ENCODE measurements at places on chromosomes 7 and 10.

DNA sequence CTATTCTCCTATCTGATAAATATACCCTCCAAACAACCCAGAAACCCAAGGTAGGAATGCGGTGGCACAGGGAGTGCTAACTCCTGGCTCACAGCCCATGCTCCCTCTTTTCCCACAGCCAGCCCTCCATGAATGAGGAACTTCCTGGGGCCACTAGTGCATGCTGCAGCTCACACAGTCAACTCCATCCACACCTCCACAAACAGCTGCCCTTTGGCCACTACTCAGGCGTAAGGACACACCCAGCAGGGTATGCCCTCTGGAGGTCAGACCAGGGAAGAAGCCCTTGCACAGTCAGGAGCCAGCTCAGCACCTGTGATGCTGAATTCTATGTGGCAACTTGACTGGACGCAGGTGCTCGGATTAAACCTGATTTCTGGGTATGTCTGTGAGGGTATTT, 85.2 kb upstream of the PIK3CG start:
- DNase-seq = no peak

GRCh38 chr10:96397902-96398301, 39.1 kb upstream of the OPALIN start:
- no peak for DNase-seq

DNA sequence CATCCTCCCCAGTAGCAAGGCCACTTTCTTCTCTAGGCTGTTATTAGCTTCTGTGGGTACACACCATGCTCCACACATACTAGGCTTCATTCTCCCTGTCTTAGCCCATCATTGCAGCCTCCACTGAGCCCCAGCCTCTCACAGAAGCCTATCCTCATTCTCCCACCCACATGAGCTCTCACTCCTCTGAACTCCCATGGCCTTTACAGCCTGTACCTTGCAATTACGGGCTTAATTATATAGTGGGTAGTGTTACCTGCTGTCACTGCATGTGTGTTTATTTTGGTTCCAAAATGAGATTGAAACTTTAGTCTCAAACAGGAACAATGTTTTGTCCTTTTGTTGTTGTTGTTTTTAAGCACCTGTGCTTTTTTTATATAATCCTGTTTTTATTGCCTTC, 460.0 kb downstream of the KCNMA1 start:
- no peak for DNase-seq

DNA sequence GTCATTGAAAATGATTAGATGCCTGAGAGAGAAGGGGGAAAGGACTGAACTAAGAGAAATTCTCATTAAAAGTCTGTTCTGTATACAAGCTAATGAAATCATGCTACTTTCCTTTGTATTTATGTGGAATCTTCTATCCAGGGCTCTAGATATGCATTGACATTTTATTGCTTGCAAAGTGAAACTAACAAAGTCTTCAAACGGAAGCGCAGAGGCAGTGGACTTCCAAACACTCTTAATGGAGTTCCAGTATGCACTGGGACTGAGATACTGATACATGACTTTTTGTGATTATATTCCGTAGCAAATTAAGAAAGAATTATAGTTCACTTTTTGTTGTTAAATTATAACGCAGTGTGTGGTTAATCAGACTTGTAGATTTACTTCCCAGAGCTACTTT, 166.8 kb upstream of the TBX20 start:
- no peak for DNase-seq

DNA sequence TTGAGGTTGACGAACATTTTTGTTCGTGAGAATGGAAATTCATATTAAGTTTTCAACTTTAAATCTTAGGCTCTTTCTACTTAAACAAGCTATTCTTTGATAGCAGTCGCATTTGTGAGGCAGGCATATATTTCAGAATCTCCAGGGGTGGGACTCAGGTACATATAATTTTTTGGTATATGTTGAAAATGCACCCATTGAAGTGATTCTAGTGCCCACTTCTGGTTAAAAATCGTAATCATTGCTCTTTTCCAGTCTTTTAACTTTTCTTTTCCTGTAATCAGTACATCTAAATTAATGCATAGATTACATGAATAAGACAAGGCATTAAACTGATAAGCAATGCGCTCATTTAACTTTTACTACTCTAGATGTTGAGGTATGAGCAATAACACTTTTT, 67.8 kb downstream of the ZNRF2 start:
- DNase-seq = no peak

DNA sequence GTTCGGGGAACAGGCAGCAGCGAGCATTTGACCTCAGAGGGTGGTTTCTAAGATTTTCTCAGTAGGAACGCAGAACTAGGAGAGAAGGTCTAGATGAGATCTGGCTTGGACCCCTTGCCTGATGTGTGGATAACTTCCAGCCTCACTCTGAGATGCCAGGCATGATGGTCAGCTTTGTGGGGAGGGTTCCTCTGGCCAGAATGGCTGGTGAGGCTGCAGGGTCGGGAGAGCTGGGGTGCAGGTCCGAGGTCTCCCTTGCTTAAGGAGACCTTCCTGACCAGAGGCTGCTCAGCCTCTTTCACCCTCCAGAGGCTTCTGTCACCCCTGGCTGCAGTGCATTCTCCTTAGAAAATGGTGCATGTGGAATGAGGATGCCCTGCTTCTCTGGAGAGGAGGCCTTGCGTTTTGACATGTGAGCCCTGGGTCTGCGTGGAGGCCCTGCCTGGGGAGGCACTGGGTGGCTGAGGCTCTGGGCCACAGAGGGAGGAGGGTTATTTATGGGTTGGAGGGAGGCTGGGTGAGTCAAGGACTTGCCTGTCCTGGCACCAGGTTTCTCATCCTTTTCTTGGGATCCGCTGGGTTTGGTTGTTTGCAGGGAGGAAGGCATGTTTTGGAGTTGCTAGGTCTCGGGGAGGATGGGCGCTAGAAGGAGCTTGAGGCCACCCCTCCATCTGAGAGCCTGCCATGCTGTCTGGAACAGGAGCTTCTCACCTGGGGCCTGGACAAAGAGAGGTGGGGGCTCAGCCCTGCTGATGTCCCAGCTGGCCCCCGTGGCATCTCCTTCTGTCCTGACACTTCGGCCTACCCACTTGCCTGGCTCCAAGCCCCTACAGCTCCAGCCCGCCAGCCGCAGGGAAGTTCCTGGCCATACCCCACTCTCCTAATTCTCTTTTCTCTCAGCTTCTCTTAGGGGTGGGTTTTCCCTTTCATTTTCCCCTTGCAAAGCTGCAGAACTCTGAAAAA, 3.9 kb downstream of the FAM241B start:
- DNase-seq = no peak

- DNase-seq = no peak
These were observed 26.7 kb downstream of the ZSCAN25 start for GRCh38 chr7:99643464-99643863.

DNA sequence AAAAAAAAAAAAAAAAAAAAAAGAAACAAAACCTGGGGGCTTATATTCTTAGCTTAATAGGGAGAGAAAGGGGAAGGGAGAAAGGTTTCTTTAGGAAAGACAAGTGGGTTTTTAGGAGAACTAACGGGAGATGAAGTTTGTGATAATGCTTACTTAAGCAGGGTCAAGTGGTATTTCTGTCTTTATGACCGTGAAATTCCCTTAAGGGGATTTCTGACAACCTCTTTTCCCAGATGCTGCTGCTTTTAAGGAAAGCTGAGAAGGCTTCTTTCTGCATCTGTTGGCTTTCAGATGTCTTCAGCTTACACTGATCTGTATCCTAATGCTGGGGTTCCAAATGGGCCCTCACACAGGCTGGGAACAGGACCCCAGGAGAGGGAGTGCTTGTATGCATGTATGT, 42.6 kb downstream of the ADAMTS14 start:
- DNase-seq = no peak

DNA sequence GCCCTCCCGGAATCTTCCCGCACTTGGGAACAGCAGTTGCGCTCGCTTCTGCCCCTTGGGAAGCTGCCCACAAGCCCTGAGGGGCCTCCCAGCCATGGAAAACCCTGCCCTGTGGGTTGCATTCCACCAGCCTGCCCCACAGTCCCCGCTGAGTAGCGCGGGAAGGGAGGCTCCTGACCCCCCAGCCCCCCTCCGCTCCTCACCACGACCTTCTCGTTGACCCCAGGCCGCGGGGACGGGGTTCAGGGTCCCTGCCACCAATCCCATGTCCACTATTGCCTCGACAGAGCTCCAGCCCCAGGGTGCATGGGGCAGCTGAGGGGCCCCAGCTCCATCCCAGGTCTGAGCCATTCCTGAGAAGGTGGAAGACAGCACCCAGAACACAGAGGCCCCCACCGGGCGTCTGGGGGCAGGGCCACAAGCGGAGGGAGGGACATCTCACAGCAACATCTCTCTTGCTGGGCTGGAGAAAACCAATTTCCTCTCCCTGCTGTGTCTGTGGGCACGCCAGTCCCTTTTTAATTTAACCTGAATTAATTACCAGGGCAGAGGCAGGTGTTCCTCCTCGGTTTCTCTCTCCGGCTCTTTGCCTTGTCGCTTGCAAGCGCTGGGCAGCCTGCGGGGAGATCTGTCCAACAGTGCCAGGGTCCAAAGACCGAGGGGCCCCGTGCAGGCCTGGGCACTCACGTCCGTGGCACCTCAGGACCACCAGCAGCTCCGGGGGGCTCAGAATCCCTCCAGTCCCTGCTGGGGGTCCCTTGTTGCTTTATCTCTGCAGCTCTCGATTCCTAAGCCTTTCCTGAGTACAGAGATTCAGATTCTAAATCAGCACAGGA, 57.9 kb downstream of the FOXL3 start:
- DNase-seq = no peak

DNA sequence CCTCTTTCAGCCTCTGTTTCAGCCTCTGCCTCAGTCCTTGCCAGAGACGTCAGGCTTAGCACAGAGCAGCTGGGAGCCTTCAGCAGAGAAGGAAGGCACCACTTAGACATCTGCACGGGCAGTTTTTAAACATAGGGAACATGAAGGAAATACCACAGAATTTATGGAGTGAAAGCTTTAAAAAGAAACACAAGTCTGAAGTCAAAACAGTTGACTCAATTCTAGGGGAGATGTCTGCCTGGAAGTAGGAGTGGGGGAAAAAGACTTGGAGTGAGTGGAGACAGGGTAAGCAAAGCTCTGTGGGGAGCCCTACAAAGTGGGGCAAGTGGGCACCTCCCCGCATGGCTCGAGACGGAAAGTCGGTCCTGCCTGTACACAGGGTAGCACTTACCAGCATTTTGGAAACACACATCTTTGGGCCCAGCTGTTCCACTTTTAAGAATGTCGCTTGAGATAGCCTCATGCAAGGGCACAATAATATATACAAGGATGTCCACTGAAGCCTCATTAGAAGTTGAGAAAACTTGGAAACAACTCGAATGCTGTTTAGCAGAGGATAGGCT, 5.0 kb upstream of the TBXAS1 start:
- no peak for DNase-seq

DNA sequence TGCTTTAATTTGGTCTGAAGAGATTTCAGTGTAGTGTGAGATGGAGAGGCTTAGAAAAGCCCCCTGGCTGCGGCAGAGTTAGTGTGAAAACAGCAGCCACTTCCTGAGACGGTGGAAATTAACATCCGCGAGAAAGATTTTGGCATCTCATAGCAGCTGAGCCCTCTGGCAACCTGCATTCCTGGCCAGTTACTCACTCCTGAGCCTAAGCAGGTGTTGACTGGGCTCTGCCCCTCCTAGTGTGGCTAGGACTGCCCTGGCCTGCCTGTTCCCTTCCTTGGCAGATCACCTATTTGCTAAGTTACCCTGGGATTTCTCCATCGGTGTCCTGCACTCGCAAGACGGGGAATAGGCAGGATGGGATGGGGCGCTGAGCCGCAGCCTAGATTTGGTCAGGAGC, 57.6 kb upstream of the LMTK2 start:
- DNase-seq = no peak

DNA sequence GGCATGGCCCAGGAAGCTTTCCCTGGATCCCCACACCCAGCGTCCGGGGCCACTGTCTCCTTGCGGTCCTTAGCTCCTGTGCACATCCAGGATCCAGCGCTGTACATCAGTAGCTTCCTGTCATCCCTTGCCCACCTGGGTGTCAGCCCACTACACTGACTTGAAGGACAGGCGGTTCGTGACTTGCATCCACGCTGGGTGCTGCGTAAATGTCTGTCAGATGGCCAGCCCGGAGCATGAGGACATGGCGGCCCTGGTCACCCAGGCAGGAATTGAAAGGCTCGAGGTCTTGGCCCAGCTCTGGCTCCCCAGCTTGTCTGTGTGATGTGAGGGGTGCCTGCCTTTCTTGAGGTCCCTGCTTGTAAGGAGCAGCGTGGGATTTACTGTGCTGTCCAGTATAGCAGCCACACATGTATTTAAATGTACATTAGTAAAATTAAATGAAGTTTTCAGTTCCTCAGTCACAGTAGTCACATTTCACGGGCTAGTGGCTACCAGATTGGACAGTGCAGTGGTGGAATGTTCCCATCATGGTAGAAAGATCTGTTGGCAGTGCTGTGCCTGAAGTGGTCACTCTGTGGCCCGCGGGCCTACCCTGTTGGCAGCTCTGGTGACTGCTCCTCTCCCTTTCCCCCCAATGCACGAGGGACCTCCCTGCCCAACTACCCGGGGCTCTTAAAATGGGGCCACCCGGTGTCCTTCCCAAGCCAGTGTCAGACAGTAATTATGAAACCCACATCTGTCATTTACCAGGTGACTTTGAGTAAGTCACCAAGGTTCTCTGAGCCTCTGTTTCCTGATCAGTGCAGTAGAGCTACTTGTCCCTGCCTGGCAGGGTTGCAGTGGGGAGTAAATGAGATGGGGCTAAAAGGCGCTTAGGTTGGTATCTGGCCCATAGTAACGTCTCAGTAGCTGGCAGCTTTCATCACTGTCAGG, 97.8 kb upstream of the PPIF start:
- DNase-seq = no peak

DNA sequence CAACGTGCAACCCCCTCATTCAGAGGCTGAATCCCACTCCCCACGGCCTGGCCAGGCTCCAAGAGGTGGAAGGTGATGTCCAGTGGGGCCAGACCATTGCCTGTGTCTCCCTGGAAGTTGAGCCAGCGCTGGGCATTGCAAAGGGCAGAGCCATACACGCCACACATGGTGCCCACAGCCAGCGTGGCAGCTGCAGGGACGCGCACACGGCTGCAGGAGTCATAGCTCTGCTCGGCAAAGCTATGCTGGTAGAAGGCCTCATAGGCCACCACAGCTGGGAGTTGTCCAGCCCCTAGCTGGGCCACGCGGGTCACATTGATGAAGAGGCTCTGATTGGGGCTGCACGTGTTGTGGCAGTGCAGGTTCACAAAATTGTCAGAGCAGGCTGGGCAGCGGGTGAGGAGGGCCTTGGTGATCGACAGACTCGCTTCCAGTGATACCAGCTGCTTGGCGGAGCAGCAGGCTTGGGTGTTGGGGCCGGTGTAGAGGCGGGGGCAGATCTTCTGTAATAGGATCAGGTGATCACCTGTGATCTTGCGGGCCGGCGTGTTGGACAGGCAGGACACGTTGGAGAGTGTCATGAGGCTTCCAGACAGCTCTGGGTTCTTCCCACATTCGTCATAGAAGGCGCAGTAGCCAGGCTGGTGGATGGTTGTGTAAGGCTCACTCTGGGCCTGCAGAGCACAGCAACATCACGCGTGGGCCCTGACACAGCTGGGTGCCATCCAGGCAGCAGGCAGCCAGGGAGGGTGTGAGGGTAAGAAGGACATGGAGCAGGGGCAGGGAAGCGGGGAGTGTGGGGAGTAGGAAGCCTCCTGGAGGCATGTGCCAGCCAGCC, 1.2 kb downstream of the NPC1L1 start:
- no peak for DNase-seq

- no peak for DNase-seq
These were observed 84.4 kb upstream of the FAM171A1 start for GRCh38 chr10:15455456-15455855.

- no peak for DNase-seq
These were observed 602.8 kb downstream of the KCNMA1 start for GRCh38 chr10:77034795-77035194.

- no peak for DNase-seq
These were observed 125.1 kb downstream of the PLXNA4 start for GRCh38 chr7:132451161-132451560.

All from amniotic stem cell (primary cell).